ENCODE measurements at places on chromosomes 13 and 19. TPM values are rescaled to one million over a fixed set of nuclear protein-coding genes. Genes with fewer than 3 reads are reported as not detected.

DNA sequence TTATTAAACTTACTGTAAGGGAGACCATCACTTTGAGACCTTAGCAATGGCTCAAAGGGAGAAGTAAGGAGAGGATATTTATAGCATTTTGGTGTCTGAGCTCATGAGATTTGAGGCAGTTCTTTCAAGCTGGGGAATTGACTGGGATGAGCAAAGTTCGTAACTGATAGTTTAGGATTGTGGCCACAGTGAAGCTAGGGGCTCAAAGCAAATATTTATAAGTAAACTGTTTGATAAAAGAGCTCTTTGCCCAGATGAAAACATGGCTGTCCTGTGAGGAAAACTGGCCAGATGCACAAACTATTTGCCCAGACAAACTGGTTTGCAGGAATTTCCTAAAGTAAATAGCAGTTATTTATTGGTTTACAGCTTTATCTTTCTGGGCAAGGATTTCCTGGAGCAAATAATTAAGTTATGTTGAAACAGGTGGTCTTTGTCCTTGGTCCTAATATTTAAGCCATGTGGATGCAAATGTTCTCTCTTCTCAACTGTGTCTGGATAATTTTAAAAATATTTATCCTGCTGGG lies 59.7 kb upstream of the TMTC4 start:
- no peak for DNase-seq

DNA sequence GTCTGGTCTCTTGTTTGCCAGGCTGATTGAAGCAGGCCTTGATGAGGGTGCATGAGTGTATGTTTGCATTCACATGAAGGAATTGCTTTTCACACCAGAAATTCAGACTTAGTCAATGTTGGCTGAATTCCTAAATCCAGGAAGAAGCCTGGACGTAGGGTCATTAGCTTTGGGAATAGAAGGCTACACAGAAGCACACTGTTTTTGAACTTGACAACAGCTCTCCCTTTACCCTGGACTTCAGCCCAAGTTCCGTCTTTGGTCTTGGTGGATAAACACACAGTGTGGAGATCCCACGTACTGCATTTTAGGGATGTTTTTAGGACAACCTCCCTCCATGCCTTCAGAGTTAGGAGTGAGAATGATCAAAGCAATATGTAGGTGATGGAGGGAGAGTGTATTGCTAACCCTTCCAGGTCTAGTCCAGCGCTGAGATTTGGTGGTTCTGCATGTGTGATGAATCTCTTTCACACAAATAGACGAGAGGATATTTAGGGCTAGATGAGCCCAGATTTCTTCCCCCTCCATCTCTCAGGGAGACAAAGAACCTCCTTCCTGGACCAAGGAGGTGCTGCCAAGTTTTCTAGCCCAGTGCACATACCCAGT lies 22.8 kb downstream of the TM6SF2 start:
- no peak for DNase-seq

GRCh38 chr13:75458696-75459422 lies 23.1 kb downstream of the TBC1D4 start:
- no peak for DNase-seq

The DNMT1 gene
- total RNA-seq, result 59.6 TPM

DNA sequence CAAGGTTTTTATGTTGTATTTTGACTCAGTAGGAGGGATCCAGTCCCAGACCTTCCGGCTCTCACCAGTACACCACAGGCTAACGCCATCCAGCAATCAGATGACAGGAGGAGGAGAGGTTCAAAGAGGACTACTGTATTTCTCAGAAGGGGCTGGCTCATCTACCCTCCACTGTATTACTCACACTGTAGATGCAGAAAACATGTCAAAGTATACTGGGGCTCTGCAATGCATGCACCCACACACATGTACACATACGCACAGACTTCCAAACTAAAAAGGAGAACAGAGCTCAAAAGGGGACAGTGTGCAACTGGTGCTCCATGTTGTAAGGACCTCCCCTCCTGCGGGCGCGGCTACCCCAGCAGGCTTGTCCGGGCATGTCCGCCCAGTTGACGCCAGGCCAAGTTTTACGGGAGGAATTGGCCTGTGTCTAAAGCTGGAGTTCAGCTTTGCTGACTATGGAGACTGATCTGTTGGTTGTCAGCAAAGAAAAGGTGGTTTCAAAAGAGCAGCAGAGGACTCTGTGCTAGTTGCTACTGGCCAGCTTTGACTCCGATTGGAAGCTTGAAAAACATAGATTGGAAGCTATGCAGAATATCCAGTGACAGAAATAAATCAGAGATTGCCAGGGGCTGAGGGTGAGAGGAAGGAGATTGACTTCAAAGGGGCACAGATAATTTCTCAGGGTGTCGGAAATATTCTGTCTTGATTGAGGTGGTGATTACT lies 314.2 kb downstream of the DLEU7 start:
- peak; percentile 92 for DNase-seq

The ZNF99 gene
- 0.19 TPM for total RNA-seq

GRCh38 chr13:48578516-48579164 lies 45.8 kb upstream of the RCBTB2 start:
- DNase-seq, result no peak

The HMGB1 gene
- 213 TPM for total RNA-seq

The ZNF793 gene
- 7.5 TPM for total RNA-seq
